Activated T-cell treated with anti-CD3 and anti-CD28 coated beads, Interleukin-2, amount 50 U/mL, for 72 hours (primary cell): ENCODE measurements at places on chromosomes 6 and 20. TPM values are rescaled to one million over a fixed set of nuclear protein-coding genes. Genes with fewer than 3 reads are reported as not detected.

Gene TCP11
- not detected for total RNA-seq

Gene FOXC1
- 0.17 TPM for total RNA-seq

Gene ALDH5A1
- total RNA-seq = 14.7 TPM

Gene ADGB
- total RNA-seq = 0.14 TPM

Gene CLPSL1
- total RNA-seq = not detected

Gene KIF25
- total RNA-seq = 0.34 TPM

Gene UBE2C
- total RNA-seq = 171 TPM

Gene ZC2HC1B
- not detected for total RNA-seq

Gene IRF4
- total RNA-seq = 554 TPM

Gene DNAH8
- 0.02 TPM for total RNA-seq

Gene ZKSCAN3
- total RNA-seq = 3.3 TPM

Gene MCCD1
- not detected for total RNA-seq

Gene ULBP3
- 1.1 TPM for total RNA-seq

Gene TGM6
- total RNA-seq = not detected

Gene PLN
- total RNA-seq = not detected

Gene GPR31
- total RNA-seq = not detected

Gene SIRPB1
- 1.6 TPM for total RNA-seq

Gene DCBLD1
- total RNA-seq = 2.9 TPM

Gene NNAT
- 0.19 TPM for total RNA-seq

Gene PLCB1
- 3.4 TPM for total RNA-seq

Gene MEP1A
- total RNA-seq = not detected

Gene OR2H1
- not detected for total RNA-seq

Gene HCRTR2
- total RNA-seq = not detected

Gene WFDC2
- total RNA-seq = 1.2 TPM

Gene GMPR
- not detected for total RNA-seq

Gene HM13
- total RNA-seq = 131 TPM

Gene OTOR
- total RNA-seq = not detected

Gene SAMD3
- total RNA-seq = 3.8 TPM

Gene PTGIS
- 6.3 TPM for total RNA-seq

Gene TCEA2
- 55.5 TPM for total RNA-seq
